Activated naive CD8-positive, alpha-beta T cell treated with anti-CD3 and anti-CD28 coated beads, Interleukin-2, amount 10 ng/mL, durations not matched to agents 7 days and 5 days (primary cell): ENCODE measurements at places on chromosomes 7 and 10. TPM values are rescaled to one million over a fixed set of nuclear protein-coding genes. Genes with fewer than 3 reads are reported as not detected.

GPR37 gene
- not detected for total RNA-seq

MYL7 gene
- total RNA-seq: not detected

AGR2 gene
- total RNA-seq: not detected

NPC1L1 gene
- total RNA-seq: not detected
